CD4-positive, alpha-beta T cell treated with Interleukin-10 for 1 hour (primary cell): ENCODE measurements at places on chromosomes 11 and 22.
A peak's percentile ranks its signal among the peaks of the same experiment; 100 is the strongest.

- no peak for DNase-seq
These were observed 1.9 kb downstream of the CARNS1 start for GRCh38 chr11:67417425-67417824.

DNA sequence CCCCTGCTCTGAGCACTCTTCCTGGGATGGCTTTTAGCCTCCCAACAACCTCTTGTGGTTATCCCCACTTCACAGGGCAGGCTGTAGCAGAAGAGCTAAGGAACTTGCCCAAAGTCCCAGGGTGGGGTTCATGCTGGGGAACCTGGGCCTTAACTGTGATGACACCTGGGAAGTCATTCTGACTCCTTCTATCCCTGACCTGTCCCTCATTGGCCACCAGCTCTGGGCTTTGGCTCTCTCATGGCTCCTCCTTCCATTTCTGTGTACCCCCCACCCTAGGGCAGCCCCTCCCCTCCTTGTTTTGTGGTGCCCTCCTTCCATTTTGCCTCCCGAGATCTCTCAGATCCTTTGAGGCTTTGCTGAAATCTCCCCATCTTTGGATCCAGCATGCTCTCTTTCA lies 2.7 kb downstream of the PPM1F start:
- DNase-seq, result no peak

- DNase-seq, result no peak
These were observed 1273.7 kb downstream of the LRRC4C start for GRCh38 chr11:40185793-40186192.

- no peak for DNase-seq
These were observed 98.7 kb downstream of the SWAP70 start for GRCh38 chr11:9762531-9762930.

GRCh38 chr22:23036684-23037428 lies 33.5 kb upstream of the GNAZ start:
- DNase-seq, result no peak

DNA sequence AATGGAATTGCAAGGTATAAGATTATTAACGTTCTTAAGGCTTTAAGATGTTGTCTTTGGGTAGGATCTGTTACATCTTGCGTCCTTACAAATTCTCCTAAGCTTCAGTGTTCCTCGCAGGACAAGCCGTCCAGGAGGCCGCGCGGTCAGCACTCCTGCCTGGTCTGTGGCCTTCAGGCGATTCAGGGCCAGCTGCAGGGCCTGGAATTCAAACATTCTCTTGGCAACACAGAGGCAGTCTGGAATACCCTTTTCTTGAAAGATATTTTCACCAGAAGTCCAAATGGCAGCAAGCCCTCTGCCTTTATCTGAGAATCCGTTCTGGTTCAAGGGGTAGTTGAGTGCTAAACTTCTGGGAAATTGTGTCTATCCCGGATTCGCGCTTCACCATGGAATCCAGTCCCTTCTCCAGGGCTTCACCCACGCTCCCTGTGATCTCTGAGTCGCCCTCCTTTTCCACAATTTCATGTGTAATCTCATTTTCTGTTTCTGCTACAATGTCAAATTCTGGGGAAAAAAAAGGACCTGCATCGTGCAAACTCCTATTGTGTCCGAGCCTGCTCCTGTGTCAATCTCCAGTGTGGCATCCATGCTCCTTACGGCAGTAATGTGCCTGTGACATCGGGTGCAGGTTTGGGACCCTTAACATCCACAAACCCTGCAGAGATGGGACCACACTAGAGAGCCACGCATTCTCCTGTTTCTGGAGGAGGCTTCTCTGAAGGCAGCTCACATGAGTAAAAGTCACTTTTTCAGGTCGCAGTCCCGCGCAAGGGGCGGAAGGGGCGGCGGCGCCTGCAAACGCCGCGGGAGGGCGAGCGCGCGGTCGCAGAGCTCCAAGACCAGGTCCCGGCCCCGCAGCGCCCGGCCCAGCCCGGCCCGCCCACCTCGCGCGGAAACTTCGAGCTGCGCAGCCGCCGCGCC lies 25.4 kb upstream of the SORL1 start:
- peak; percentile 44 for DNase-seq
